ENCODE measurements at places on chromosomes 4 and X.

DNA sequence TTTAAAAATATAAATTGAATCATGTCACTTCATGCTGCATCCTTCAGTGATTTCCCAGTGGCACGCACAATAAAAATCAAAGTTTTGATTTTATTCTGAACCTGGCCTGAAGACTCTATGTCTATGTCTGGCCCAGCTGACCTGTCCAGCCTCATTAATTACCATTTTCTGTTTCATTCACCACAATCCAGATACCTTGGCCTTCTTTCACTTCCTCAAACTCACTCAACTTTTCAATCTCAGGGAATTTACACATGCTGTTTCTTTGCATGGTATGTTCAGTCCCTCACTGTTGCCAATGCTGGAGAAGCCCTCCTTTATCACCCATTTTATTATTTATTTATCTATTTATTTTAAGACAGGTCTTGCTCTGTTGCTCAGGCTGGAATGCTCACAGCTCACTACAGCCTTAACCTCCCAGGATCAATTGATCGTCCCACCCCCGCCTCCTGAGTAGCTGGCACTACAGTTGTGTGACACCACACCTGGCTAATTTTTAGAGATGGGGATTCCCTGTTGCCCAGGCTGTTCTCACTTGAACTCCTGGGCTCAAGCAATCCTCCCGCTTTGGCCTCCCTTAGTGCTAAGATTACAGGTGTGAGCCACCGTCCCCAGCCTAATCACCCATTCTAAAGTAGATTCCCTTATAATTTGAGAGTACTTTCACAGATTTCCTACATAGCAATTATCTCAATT is 43.1 kb downstream of the ZGRF1 start:
- no peak for DNase-seq

GRCh38 chr4:36758312-36759178 is 477.1 kb downstream of the DTHD1 start:
- DNase-seq, result no peak

DNA sequence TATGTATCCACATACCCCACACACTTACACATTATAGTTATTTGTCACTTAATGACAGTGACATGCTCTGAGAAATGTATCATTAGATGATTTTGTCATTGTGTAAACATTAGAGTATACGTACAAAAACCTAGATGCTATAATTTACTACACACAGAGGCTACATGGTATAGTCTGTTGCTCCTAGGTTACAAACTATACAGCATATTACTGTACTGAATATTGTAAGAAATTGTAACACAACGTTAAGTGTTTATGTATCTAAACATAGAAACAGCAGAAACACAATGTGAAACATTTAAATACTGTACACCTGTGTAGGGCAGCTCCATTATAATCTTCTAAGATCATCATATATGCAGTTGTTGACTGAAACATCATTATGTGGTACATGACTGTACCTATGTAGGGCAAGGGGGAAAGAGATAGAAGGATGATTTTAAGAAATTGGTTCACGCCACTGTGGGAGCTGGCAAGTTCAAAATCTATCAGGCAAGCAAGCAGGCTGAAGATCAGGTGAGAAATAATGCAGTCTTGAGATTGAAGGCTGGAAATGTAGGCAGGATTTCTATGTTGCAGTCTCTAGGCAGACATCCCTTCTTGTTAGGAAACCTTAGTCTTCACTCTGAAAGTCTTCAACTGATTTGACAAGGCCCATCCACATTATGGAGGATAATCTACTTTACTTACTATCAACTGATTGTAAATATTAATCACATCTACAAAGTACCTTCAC is 78.0 kb upstream of the CPEB2 start:
- no peak for DNase-seq

DNA sequence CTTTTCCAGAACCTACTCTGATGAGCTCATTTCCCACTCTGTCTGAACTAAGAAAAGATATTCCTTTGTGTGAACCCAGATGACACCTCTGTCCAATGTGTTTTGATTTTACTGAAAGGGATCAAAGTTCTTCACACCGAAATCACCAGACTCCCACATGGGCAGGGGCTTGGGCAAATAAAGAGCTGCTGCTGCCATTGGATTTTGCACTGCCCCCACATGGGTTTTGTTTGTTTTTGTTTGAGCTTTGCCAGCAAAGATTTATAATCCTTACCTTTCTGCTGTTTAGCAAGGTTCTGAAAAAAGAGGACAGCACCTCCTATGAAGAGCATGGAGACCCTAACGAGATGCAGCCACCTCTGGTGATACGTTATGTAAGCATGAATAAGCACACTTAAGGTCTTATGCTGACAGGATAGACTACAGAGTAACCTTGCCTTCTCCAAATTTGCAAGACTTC is 44.3 kb downstream of the HSD17B13 start:
- DNase-seq, result no peak

- DNase-seq, result no peak
Measured at GRCh38 chrX:112832481-112833095, 8.0 kb downstream of the AMOT start.

DNA sequence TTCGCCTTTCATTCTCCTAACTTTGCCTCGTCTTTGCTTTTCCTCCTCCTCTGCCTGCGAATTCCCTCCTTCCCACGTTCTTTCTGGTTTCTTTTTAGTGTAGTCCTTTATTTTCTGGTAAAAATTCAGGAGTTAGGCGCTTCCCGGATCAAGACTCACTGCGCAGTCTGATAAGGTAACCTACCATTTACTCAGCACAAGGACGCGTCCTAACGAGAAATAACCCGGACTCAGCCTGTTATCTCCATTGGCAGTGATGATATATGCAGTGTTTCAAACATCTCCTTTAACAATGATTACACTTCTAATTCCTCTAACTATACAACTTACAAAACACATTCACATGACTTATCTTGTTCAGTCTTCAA is 357 bp upstream of the ETNPPL start:
- no peak for DNase-seq

- DNase-seq, result no peak
Measured at GRCh38 chr4:16225167-16225862, 956 bp downstream of the TAPT1 start.

DNA sequence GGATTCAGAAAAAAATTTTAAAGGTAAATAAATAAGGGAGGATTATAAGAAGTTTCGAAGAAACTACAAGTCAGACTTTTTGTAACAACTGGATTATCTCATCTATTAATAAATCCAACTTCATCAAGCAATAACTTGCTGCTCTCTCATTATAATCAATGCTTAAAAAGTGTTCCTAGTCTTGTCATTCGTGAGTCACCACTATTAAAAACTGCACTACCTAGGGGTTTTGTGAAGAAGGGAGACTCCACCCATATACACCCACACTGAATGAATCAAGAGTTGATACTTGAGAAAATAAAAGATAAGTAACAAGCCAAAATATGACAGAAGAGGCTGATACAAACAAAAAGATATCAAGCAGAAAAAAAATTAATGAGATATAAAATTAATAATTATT is 360.5 kb downstream of the ZNF674 start:
- no peak for DNase-seq

DNA sequence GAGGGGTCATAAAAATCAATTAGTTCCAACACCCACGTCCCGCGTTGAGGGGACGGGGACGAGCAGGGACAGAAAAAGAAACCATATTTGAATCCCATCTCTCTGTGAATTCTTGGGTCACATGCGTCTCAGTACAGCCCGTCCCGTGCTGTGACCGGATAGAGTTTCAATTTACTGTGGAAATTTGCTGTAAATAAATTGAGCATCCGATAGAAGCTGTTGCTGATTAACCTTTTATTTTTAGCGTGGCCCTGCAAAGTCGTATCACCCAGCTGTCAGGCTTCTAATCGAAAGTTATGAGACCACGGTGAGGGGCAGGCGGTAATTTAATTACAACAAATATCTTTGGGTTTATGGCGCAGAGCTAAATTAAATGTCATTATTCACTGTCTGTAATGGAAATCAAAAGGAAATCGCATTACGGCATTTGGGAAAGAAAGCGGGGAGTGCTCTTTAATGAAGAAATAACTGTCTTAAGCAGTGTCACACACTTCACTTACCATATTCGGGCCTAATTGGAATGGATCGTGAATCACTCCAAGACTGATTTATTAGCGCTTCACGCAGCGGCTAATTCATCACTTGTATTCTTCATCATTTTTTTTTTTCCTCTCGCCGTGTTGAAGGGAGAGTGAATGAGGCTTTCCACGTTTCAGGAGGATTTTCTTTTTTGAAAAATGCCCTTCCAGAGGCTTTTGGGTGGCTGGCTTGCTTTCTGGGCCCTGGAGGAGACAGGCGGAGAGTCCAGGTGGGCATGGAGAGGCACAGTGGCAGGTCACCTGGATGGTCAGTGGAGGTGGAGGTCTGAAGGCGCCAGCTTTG is 7.3 kb downstream of the SHOX start:
- no peak for DNase-seq

DNA sequence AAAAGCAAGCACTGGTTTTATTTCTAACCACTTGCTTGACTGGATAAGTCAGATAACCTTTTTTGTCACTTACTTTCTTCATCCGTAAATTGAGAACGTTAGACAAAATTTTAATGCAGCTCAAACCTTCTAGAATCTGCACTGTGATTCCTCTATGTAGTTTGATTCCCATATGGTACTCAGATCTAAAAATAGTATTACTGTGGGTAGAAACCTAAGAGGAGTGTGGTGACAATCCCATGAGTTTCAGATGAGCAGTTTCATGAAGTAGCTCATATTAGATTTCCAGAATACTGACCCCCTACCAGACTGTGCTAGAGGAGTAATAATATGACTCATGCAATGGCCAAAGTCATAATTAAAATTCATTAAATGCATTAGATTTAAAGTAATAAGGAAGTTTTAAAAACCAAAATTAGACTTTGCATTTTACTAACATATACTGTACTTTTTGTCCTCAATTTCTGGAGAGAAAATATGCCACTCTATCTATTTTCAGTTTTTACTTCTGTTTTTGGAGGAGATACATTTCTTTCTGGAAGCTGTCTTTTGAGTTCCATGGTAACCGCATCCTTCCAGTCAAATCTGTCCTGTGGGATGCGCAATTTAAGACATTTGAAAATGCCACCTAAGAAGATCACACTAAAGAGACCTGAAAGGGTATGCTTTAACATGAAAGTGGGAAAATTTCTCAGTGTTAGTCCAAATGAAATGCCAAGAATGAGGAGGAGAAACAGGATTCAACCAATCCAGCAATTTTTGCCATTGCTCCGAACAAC is 64.1 kb upstream of the GPM6A start:
- no peak for DNase-seq

GRCh38 chrX:63869506-63869905 is 84.5 kb upstream of the ARHGEF9 start:
- no peak for DNase-seq

DNA sequence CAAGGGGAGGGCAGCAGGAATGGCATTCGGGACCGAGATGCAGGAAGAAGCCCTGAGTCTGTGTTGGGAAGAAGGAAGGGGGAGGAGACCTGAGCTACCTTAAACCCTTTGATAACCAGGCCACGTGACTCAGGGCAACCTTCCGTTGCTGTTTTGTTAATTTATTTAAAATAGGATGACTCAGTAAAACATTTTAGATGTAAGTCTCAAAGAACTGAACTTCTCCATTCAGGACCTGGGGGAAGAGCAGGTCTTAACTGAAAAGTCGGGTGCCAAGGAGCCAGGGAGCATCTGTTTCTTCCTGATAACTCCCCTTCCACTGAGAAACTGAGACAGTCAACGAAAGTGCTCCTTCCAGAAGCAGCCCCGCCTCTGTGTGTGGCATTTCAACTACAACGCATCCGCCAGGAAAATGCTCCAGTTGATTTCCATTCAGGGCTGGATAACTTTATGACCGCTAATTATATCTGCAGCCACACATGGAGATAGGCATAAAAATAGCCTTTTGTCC is 88.0 kb downstream of the IRF2 start:
- no peak for DNase-seq

DNA sequence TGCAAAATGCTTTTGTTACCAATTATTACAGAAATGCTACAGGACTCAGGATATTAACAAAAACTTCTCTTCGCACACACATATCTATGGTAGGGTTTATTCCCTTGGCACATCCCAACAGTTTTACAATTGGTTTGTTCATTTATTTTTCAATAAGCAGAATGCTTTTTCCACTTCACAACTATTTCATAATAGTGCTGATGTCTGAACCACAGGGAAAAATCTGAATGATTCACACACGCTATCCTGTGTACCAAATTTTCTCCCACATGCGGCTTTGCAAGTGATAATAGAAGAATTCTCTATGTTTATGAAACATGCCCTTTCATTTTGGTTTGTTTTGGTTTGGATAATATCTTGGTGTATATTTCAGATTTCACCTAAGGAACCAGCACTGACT is 725.7 kb upstream of the TENM3 start:
- no peak for DNase-seq

DNA sequence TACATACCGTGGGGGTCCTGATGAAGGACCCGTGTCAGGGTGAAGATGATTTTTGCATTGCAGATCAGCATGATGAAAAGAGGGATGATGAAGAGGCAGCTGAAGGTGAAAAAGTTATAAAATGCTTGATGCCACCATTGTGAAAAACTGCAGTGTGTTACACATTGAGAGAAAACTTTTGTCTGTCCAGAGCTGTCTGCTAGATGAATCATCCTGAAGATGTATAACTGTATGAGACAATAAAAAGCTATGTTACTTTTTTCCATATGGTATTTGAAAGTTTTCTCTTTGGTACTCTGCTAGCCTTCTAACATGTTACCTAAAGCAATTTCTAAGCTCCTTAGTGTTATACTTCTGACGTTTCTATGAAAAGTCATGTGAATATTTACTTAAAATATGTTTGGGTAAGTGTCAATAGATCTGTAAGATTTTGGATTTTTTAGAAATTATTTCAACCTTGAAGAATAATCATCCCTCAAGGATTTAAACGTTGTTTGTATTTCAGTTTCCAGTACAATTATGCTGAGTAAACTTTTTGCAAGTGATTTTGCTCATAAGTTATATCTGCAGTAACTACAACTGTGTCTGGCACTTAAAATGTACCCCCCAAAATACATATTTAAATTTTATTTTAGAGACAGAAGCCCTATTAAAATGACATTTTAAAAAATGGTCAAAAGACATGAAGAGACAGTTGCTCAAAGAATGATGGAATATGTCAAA is 9.5 kb downstream of the GNRHR start:
- no peak for DNase-seq

- no peak for DNase-seq
Measured at GRCh38 chrX:133985164-133985966, at the start of gene GPC3. Gene GPC3, minus strand, starts transcription at chrX:133985594.

- no peak for DNase-seq
Measured at GRCh38 chr4:3402491-3403347, 39.0 kb upstream of the HGFAC start.

DNA sequence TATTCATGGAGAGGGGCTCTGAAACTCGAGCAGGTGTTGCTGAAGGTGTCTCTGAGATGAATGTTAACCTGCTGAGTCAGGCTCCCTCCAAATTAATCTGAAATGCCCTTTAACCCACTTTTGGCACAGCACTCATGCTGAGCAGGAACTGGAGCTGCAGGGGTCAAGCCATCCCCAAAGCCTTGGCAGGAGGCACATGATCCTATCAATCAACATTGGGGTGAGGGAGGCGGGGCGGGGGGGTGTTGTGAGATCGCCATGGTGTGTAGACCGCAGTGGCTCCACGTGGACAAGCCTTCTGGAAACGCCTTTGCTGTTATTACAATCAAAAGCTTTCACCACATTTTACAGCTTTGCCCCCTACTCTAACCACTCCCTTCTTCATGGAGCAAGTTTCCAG is 16.5 kb downstream of the ENPP6 start:
- no peak for DNase-seq

GRCh38 chr4:57193209-57193810 is 83.1 kb upstream of the IGFBP7 start:
- DNase-seq, result no peak

All from stimulated activated CD8-positive, alpha-beta memory T cell treated with anti-CD3 and anti-CD28 coated beads, Interleukin-15, amount 100 ng/mL, for 1 hour (primary cell).